Adrenal gland (tissue), 19 donors: ENCODE measurements at places on chromosomes 12 and 14. TPM values are rescaled to one million over a fixed set of nuclear protein-coding genes. Genes with fewer than 3 reads are reported as not detected.
A peak's percentile ranks its signal among the peaks of the same experiment; 100 is the strongest.

- H3K36me3 ChIP-seq, result no peaks in the 10 kb centered on the region
- no peak overlapping the region for H3K27ac ChIP-seq
- H3K4me1 ChIP-seq, result no peaks in the 10 kb centered on the region
- no peak overlapping the region for H3K4me3 ChIP-seq
- no peak for DNase-seq
Observed at GRCh38 chr14:70873627-70874026, 33.6 kb upstream of the PCNX1 start.

GRCh38 chr14:66121859-66122258 lies 364.3 kb upstream of the CCDC196 start:
- no peak overlapping the region for H3K27ac ChIP-seq
- no peak overlapping the region for H3K4me3 ChIP-seq
- no peaks in the 10 kb centered on the region for H3K36me3 ChIP-seq
- DNase-seq, result no peak

- no peaks in the 10 kb centered on the region for H3K36me3 ChIP-seq
- no peak overlapping the region for H3K4me3 ChIP-seq
- H3K4me1 ChIP-seq, result no peaks in the 10 kb centered on the region
- no peak overlapping the region for H3K27ac ChIP-seq
- H3K27me3 ChIP-seq, result peaks cover 8% of the 10 kb centered on the region
- no peak for DNase-seq
Observed at GRCh38 chr12:52727037-52727436, 23.7 kb upstream of the KRT77 start.

DNA sequence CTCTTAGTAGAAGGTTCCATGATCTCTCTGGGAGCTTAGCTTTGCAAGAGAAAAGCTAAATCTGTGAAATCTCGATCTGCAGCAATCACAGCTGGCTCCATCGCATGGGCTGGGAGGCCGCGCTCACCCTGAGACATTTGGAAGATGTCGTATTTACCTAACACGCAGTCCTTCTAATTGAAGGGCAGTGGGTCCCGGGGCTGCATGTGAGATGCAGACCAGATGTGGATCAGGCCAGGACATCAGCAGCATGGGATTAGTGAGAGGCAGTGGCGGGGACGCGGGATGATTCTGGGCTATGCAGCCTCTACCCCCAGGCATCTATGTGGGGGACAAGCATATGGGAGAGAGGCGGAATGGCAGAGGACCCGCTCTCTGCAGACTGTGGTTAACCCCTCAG lies 312.4 kb upstream of the RTL1 start:
- H3K27me3 ChIP-seq, result no peaks in the 10 kb centered on the region
- no peaks in the 10 kb centered on the region for H3K36me3 ChIP-seq
- no peak overlapping the region for H3K27ac ChIP-seq
- DNase-seq, result peak; percentile 10

GRCh38 chr14:90060965-90061684 lies 669 bp upstream of the KCNK13 start:
- H3K27ac ChIP-seq, result no peak overlapping the region
- peaks cover 31% of the 10 kb centered on the region for H3K27me3 ChIP-seq
- no peaks in the 10 kb centered on the region for H3K36me3 ChIP-seq
- H3K4me3 ChIP-seq, result peak overlapping the region; percentile 42
- DNase-seq, result peak; percentile 16
- H3K4me1 ChIP-seq, result peaks cover 22% of the 10 kb centered on the region

GRCh38 chr14:67644428-67644827 lies 24.7 kb downstream of the ARG2 start:
- no peak for DNase-seq
- peaks cover 34% of the 10 kb centered on the region for H3K36me3 ChIP-seq
- H3K27me3 ChIP-seq, result no peaks in the 10 kb centered on the region
- H3K4me1 ChIP-seq, result no peaks in the 10 kb centered on the region

The TUNAR gene
- not detected for total RNA-seq

The ADGRD1 gene
- total RNA-seq, result 1.3 TPM

The KLRC2 gene
- total RNA-seq, result 3.8 TPM

The SLC6A13 gene
- total RNA-seq, result not detected
